ENCODE measurements at places on chromosomes 12 and 14.

- no peak for DNase-seq
Measured at GRCh38 chr12:89817501-89818226, 109.0 kb upstream of the ATP2B1 start.

DNA sequence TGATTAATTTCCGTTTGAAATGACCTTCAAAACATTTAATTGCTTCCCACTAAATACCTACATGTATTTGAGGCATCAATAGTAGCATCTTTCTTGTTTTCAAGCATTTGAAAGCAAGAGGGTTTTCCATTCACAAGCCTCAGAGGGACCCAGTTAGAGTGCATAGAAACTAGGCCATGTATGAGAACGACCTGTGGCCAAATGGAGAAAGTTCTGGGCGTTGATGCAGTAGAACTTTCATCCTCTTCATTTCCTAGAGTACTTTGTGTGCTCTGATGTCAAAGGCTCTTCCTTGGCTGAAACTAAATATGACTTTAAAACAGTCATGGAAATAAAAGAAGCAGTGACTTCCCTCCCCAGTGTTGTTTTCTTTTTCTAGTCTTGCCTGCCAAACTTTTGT lies 944 bp upstream of the DHRS7 start:
- DNase-seq: no peak

GRCh38 chr12:60227916-60228315 lies 632.1 kb downstream of the SLC16A7 start:
- no peak for DNase-seq

GRCh38 chr12:123771261-123771660 lies 9.2 kb downstream of the DNAH10 start:
- no peak for DNase-seq

- no peak for DNase-seq
Measured at GRCh38 chr12:85457016-85457415, 177.0 kb downstream of the ALX1 start.

- DNase-seq: no peak
Measured at GRCh38 chr14:68947802-68948201, 31.3 kb downstream of the ACTN1 start.
